GM06990 (cell line): ENCODE measurements at places on chromosomes 2 and 18.

DNA sequence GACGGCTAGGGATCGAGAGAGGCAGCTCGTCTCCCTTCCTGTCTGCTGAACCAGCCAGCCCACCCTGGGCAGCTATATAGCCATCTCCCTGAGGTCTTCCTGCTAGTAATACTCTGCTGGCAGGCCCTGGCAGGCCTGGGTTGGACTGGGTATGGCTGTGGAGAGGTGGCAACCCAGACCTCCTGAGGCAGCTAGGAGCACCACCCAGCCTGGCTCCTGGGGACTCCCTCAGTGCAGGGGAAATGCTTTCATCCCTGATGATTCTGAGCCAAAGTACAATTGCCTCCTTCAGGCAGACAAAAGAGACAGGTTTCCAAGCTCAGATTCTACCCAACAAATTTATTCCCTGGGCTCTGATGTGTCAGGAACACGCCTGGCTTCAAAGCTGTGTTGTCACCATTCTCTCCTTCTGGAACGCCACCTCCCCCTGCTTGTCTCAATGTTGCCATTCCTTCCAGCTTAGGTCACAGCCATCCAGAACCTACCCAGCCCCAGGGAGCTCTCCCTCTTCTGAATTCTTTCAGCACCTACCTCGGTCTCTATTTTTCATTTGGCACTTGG, 4.7 kb upstream of the DNAJB2 start:
- DNase-seq, result no peak

- DNase-seq, result no peak
Measured at GRCh38 chr2:100870652-100871531, 51.0 kb downstream of the NPAS2 start.

DNA sequence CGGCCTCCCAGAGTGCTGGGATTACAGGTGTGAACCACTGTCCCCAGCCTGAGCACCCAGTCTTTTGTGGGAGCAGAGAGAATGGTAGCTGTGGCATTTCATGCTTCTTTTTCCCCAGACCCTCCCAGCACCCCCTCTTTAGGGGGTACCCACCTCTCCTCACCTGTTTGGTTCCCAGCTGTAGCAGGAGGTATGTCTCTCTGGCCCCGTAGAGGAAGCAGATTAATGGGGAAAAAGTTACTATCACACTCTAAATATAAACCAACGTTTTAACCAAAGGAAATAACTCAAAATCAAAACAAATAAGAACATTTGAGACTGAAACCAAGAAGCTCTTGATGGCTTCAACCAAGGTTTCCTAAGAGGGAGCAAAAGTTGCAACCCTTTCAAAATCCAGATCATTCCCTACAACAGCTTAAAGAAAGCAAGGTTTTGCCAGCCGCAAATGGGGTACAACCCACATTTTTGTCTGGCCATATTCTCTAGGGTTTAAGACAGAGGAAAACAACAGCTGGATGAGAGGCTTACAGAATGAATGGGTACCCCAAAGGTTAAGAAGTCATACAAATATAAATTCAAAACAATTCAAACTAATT, 8.0 kb downstream of the RNF125 start:
- DNase-seq, result no peak

DNA sequence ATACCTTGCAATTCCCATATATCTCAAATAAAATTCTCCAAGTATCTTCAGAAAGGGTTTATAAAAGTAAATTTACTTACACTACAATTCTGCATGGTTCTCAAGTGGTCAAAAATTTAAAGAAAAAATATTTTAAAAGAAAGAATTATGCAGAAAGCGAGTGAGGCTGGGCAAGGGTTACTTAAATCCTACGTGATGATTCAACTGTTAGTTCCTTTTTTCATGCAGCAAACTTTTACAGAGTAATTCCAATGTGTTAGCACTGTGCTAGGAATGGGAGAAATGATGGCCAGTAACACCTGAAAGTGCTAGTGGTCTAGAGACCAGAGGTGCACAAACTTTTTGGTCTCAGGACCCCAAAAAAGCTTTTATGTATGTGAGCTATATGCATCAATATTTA, 133.4 kb downstream of the ATAD2B start:
- no peak for DNase-seq

DNA sequence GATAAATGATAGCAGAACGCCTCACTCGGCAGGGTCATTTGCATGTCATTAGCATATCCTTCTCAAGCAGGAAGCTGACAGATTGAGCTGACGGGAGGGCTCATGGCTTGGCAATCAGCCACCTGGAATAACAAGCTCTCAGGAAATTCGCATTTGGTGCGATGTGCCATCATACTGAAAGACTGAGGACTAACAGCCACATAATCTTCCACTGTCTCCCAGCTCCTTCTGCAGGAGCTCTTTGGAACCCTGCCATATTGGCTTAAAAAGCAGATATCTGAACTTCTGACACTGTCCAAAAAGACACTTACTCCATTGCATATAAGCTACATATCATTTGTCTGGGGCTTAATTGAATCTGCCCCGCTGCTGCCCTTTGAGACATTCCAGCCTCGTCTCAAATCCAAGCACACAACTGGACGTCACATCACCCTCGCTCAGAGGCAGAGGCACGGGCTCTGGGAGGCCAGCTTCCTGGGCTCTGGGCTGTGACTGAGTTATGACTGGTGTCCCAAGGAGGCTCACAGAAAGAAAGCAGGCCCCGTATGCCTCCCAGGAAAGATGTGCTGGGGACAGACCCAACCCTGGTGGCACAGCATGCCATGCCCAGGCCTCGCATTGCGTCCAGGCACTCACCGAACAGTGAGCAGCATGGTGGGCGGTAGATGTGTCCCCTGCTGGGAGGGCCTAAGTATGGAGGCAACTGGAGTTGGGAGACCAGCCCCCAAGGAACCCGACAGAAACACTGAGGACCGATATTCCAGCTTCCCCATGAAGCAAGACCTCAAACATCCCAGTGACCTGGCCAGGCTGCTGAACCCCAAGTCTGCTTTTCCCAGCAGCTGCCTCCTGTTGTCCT, 228.0 kb downstream of the ATAD2B start:
- no peak for DNase-seq

- DNase-seq, result no peak
Measured at GRCh38 chr2:101007415-101008345, 5.6 kb downstream of the RPL31 start.
